ENCODE measurements at places on chromosomes 16 and 17.

DNA sequence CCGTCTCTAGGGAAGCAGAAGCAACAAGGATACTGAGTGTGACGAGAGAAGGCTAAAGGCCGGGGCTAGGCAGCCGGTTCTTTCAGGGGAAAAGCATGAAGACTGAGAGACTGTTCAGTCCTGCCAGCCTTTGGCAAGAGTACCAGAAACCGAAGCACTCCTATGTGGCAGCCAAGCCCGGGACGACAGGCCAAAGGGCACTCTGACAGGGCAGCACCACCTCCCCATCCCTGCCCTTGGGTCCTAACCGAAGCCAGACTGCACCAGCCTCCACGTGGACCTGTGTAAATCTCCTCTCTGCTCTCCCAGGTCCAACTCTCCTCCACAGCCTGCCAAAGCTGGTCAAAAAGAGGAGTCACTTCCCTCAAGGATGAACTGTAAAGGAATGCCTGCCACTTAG lies 23.5 kb upstream of the ALOX15 start:
- DNase-seq: no peak

- no peak for DNase-seq
These were observed 98.0 kb downstream of the CDK5R1 start for GRCh38 chr17:32584792-32585191.

DNA sequence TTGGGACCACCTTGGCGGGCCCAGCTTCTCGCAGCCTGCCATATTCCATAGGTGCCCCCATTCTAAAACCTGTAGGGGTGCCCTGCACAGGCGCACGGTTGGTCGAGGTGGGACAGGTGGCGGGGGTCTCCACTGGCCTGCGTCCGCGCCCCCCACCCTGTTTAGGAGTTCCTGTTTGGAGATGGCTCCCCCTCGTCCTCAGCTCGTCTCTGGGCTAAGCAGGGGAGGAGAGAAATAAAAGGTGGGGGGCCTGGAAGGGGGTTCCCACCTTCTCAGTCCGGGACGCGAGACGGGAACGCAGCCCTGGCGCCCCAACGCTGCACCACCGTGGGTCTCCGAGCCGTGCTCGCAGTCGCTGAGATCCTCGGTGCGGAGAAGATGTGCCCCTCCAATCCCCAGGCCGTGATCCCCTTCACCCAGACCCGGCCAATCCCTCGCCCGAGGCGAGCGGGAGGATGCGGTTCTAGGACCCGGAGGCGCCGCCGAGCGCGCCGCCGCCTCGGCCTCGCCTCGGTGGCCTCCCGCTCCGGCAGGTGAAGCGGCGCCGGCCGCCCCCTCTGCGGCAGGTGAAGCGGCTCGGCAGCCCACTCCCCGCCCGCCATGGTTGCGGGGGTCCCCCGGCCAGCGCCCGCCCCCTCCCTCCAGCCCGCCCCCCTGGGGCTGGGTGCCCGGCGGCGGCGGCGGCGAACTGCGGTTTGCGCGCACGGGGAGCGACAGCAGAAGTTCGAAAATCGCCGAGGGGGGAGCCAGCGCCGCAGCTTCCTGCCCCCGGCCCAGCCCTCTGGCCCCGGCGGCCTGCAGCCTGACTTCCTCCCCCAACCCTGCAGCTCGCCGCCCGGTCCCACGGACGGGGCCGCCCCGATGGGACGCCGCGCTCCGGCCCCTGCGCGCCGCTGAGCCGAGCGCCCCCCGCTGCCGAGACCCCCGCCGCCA lies at the start of gene FMNL1:
Gene FMNL1 (plus strand): TSS at position 805 of the 933 bp plus-strand sequence. CDS start 240 bp downstream, outside the sequence.
- no peak for DNase-seq

DNA sequence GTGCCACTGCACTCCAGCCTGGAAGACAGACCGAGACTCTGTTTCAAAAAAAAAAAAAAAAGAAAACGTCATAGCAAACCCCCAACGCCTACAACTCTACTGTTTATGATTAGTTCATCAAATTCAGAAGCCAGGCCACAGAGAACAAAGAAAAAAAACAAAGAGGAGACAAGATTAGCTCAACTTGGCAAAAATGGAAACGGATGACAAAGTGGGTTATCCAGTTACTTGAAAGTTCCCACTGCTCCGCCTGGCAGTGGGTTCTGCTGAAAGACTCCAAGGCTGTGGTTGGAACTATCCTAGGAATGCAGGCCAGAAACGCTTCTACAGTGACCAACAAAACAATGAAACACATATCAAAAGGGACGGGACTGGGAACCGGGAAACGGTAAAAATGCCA lies 53.1 kb downstream of the MRM3 start:
- peak; percentile 99 for DNase-seq

- no peak for DNase-seq
These were observed 69.3 kb downstream of the ABCC1 start for GRCh38 chr16:16018705-16019104.

- DNase-seq: no peak
These were observed 29.5 kb downstream of the PSME3IP1 start for GRCh38 chr16:57156351-57156703.

DNA sequence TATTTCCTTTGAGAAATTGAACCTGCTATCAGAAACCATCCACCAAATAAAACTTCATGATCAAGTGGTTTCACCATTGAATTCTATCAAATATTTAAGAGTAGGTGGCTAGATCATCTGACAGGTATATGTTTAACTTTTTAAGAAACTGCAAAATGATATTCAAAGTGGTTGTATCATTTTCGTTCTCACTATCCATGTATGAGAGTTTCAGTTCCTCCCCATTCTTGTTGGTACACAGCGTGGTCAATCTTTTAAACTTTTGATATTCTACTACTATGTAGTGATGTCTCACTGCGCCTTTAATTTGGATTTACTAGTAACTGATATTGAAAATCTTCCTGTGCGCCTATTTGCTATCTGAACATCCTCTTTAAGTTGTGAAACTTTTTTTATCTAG lies 163.7 kb downstream of the CYB561 start:
- DNase-seq: no peak

DNA sequence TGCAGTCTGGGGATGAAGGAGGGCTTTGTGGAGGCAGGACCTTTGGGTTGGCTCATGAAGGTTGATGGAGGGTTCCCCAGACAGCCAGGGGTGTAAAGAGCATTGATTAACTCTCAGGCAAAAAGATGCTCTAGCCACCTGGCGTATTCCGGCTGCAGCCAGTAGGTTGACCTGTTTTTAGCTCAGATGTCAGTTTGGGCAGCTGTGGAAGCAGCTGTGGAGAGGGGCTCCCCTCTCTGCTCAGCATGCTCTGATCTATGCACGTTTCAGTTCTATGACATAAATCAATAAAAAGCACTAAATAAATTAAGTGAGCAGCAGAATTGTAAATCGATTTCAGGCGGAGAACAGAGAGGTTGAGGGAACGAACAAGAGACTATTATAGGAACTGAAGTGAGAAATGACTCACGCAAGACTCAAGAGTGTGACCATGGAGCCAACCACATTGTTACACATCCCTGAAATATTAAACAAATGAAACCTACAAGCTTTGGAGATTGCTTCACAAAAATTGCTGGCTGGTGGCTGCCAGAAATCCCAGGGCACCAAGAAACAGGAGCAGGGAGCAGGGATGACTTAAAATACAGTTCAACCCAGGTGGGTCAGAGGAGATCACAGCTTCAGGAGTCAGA lies 111.9 kb downstream of the GSG1L start:
- no peak for DNase-seq

DNA sequence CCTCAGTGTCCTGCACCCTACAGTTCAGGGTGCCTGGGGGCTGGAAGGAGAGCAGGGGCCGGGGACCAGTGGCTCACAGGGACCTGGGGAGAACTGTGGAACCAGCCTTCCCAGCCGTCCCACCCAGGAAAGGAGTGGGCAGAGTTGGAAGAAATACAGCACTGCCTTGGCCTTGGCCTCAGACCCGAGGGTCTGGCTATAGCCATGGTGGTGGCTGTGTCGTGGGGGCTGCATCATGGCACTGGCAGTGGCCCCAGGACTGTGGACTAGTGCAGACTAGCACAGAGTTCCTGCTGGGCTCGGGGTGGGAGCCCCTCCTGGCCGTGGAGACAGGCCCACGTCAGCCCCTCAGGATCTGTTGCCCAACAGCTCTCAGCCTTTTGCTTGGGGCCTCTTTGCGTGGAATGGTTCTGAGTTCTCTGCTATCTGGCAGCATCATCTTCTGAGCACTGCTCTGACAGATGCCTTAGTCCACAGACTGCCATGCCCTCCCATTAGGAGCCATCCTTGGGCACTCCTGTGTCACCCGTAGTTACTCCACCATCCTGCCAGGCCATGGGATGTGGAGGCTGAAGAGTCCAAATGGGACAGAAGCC lies 12.6 kb upstream of the DNASE1 start:
- DNase-seq: no peak

DNA sequence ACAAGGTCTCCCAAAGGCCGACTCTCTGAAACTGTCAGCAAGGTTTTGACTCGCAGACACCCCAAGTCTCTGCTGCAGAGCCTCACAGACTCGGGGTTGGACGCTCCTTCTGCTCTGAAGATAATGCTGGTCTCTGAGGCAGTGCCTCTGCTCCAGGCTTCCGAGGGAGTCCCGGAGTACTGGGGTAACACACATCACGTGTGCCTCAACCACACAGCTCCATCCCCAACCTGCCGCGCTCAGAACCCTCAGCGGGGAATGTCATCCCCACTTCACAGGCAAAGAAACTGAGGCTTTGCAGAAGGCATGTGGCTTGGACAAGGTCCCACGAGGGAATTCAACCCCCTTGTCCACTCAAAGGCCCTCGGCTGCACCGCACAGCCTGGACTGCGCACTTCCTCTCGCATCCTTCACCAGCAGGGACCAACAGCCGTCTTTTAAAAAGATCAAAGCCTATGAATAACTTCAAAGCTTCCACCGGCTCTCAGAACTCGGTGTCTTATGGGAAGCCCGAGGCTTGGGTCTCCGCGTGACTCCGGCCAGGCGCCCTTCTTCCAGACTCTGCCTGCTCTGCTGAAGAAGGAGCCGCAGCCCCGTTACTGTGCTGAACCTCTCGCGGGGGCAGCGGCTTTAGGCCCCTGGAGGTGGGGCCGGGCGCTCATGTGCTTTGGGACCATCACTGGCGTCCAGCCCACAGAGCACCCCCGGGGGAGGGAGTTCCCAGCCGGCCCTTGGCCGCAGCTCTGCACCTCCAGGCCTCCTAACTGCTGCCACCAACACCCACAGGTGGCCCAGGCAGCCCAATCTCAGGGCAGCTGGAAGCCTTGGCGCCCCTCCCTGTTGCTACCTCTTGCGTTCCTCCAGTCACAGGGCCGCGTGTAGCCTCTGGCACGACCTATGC lies 2.2 kb downstream of the TMEM204 start:
- no peak for DNase-seq

- DNase-seq: no peak
These were observed 174.0 kb downstream of the IRX3 start for GRCh38 chr16:54112451-54113206.
